ENCODE measurements at places on chromosomes 5 and 9.

DNA sequence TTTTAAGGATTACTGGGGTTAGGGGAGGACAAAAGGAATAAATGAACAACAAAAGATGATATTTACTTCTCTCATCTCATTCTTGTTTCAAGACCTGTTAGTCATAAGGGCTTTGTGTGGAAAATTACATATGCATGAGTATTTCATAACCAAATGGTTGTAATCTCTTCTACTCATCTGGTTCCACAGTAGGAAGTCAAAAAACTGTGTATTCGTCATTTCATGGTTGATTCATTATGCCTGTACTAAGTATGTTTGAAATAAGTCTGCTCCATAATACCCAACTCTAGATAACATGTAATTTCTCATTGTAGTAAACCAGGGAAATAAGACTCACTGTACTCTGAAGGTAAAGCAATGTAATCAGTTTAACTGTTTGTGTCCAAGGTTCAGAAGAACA, 212.9 kb downstream of the ARRDC3 start:
- DNase-seq = no peak

DNA sequence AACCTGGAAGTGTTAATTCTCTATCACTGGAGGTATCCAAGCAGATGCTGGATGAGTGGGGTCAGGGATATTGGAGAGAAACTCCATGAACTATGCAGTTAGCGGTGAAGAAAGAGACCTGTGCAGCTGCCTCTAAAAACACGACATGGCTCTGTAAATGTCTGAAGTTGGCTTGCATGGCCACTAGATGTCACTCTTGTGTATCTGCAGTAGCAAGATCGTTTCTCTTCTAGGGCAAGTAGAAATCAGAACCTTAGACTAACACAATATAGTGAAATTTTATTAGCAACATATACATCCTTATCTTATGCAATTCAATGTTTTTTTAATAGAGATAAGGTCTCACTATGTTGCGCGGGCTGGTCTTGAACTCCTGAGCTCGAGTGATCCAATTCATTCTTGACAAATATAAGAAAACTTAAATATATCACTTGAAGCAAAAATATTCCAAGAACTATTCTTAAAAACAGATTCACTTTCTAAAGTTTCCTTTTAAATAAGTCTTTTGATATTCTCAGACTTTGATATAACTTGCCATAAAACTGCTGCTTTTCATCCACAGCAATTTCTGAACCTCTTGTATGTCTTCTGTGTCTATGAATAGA, 2.9 kb downstream of the OR2S2 start:
- no peak for DNase-seq

DNA sequence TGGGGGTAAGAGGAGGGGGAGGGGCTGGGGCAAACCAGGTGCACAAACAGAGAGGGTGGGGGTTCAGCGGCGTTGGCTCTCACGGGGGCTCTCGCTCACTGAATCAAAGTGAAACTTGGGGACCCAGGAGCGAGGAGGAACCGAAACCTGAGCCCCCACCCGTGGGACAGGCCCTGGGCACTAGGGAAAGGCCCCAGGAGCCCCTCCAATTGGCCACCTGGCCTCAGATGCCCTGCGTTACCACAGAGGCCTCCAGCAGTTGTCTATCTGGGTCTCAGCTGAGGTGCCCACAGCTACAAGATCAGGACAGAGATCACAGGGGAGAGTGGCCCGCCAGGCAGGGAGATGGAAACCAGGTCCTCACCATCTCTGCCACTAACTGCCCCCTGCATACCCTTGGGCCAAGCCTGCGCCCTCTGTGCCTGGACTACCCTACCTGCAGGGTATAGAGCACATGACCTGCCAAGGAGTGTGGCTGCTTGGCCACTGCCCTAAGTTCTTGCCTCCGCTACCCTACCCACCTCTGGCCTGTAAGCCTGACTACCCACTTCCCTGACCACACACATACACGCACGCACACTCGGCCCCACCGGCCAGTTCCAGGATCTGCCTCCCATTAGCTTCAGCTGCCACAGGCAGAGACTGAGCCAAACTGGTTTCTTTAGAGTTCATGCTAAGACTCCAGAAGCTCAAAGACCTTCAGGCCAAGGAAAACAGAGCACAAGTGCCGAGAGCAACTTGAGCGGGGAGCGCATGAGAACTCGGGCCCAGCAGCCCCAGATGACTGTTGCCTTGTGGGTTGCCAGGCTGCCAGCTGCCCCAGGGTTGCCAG, 39.9 kb downstream of the PAX5 start:
- no peak for DNase-seq

DNA sequence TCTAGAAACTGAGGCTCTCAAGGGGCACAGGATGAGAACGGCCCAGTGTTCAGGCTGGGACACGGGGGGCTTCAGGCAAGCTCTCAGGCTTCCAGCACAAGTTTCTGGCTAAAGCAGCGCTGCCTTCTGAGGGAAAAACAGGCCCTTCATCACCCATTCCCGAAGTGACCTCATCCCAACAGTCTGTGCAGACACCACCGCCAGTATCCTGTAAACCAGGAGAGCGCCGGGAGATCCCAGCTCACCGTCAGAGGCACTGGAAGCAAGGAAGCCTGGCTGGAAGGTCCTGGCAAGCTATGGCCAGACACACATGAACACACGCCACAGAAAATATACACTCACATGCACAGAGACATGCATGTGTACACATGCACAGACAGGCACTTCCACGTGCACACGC, 8.8 kb downstream of the SLC12A7 start:
- no peak for DNase-seq

GRCh38 chr5:173324115-173325001, 3.9 kb downstream of the STC2 start:
- no peak for DNase-seq

- DNase-seq = no peak
Observed at GRCh38 chr5:124801551-124801950, 55.1 kb upstream of the ZNF608 start.

DNA sequence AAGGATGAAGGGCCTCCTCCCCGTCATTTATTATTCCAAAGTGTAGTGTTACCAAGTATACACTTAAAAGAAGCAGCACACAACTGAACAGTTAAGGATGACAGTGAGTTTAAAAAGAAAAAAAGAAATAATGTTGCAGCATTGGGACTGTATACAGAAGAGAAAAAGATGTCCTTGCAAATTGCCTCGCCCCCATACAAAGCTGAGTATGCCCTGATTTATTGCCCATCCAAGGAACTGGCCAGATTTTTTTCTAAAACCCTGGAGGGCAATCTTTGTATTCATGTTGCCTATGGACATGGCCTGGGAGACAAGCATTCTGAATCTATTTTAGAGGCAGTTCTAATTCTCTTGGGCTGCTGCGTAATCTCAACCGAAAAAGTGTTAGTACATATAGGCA, 182.7 kb upstream of the NR4A3 start:
- no peak for DNase-seq

DNA sequence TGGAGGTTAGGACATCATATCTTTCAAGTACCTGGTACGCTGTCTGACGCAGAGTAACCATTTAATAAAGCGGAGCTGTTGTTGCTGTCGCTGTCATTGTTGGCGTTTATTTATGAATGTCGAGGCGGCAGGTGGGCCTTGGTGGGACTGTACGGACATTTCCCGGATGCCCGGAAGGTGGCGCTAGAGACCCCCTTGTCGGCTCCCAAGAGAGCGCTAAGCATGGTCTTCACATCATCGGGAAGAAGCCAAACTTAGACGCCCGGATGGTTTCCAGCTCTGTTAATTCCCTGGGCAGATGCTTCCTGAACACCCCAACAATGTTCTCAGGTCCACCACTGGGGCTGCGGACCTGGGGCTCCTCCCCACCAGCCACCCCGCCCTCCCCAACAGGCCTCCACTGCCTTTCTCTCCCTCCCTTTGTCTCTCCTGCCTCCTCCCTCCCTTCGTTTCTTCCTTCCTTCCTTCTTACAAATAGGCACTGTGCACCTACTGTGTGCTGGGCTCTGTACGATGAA, 54.1 kb downstream of the DUSP1 start:
- peak; percentile 77 for DNase-seq

DNA sequence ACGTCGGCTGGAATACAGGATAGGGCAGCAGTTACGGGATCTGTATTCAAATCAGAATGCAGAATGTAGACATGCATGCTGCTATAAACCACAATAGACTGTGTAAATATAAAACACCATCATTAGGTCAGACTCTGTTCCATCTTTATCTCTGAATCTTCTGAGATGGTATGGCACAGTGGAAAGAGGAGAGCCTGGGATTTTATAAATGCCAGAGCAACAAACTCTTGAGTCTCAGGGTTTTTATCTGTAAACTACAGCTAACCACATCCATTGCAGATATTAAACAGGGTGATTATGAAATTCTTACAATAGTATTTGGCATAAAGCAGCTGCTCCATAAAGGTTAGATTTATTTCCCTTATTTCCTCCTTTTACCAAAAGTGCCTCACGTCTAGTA, 108.7 kb downstream of the ZDHHC21 start:
- DNase-seq = no peak

- no peak for DNase-seq
Observed at GRCh38 chr5:95988094-95988493, 26.4 kb upstream of the ELL2 start.

GRCh38 chr5:17192191-17192590, 25.2 kb upstream of the BASP1 start:
- DNase-seq = no peak

GRCh38 chr9:3719286-3719685, 193.5 kb upstream of the RFX3 start:
- DNase-seq = no peak

DNA sequence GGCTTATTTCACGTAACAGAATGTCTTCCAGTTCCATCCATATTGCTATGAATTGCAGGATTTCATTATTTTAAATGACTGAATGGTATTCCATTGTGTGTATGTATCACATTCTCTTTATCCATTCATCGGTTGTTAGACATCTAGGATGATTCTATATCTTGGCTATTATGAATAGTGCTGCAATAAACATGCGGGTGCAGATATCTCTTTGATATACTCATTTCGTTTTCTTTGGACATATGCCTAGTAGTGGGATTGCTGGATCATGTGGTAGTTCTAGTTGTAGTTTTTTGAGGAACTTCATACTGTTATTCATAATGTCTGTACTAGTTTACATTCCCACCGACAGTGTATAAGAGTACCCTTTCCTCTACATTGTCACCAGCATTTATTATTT, 460.5 kb downstream of the MAN2A1 start:
- no peak for DNase-seq

GRCh38 chr5:170597872-170598271, 94.1 kb downstream of the KCNIP1 start:
- DNase-seq = no peak

GRCh38 chr9:131739959-131740648, at the start of gene RAPGEF1:
TSS of gene RAPGEF1 (minus strand) at chr9:131740076. CDS start at chr9:131739830, 246 bp downstream.
- peak; percentile 82 for DNase-seq

- DNase-seq = no peak
Observed at GRCh38 chr9:75390951-75391350, 302.6 kb downstream of the OSTF1 start.

- no peak for DNase-seq
Observed at GRCh38 chr9:89523948-89524347, 26.0 kb upstream of the SEMA4D start.

- no peak for DNase-seq
Observed at GRCh38 chr9:125460883-125461635, 199.4 kb downstream of the GAPVD1 start.

DNA sequence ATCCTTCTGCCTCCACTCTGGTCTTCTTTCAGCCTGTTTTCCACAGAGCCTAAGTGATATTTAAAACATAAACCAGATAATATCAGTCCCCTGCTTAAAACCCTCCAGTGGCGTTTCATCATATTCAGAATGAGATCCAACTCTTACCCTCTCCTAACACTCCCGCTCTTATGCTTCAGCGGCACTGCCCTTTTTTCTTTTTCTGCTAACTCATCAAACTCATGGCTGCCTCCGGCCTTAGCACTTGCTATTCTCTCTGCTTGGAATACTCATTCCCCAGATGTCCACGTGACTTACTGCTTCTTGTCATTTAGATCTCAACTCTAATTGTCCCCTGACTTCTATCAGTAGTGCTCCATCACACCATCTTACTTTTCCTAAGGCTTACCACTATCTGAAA, 73.6 kb downstream of the PIP5K1B start:
- no peak for DNase-seq

DNA sequence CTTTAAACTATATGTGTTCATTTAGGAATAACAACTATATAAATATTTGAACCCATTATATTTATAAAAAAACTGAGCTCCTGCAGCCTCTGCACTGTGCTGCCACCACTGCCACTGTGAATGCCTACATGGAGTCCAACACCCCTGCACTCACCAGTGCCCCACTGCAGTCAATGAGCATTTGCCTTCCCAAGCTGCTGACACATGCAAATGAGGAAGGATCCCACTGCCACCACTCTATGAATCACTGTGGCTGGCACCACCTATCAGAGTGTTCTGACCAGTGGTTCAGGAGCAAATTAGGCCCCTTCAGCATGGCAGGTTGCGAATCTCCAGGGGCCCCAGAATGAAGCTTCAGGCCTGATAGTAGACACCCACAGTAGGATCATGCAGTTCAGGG, 9.1 kb downstream of the IFNA5 start:
- DNase-seq = no peak

DNA sequence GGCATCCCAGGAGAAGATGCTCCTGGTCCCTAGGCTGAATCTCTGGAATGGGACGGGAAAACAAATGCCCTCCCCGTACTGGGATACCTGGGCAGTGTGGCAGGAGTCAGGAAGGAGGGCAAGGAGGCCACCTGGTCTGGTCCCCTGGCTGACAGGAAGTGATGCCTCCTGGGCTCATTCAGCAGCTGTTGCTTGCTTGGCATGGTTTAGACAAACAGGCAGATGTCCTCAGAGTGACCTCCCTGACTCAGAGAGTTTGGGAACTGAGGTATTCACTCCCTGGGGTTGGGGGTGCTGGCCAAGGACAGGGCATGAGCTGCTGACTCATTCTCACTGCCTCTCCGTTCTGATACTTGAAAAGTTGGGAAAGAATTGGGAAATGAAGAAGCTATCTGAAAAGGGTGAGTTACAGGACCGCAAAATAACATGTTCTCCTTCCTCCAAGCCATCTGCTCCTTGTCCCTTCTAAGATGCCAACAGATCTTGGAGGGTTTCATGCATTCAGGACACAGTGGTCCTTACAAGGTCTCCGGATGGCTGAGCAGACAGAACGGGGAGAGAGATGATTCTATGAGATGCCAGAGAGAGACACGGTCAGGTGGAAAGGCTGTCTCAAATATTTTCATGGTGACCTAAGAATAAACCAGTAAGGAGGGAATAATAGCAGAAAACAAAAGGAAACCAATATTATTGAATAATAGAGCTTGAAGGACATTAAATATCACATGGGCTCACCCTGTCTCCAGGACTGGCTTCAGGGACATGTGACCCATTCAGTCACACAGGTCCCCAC, 534.5 kb downstream of the BNC2 start:
- no peak for DNase-seq

- DNase-seq = no peak
Observed at GRCh38 chr9:91078369-91078695, 276.7 kb downstream of the SYK start.
